ENCODE measurements at places on chromosomes 4 and X.

- no peak for DNase-seq
Observed at GRCh38 chrX:53284684-53285447, 3.5 kb upstream of the IQSEC2 start.

DNA sequence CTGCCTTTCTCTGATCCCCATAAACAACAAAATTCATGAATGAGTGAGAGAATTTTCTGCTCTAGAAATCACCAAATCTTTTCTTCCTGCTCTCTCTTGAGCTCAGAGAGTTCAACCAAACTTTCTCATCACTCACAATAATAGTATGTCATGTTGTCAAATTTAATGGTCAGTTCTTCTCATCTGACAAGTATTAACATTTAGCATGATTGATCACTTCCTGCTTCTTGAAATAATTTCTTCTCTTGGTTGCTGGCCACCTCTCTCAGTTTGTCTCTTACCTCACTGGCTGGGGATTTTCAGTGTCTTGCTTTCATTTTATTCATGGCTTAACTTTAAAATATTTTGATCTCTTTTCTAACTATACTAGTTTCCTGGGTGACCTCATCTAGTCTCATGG is 25.5 kb upstream of the FGF5 start:
- DNase-seq = no peak

GRCh38 chr4:83625821-83626220 is 89.9 kb downstream of the GPAT3 start:
- DNase-seq = no peak

GRCh38 chrX:114028907-114029662 is 554.8 kb upstream of the HTR2C start:
- DNase-seq = no peak

DNA sequence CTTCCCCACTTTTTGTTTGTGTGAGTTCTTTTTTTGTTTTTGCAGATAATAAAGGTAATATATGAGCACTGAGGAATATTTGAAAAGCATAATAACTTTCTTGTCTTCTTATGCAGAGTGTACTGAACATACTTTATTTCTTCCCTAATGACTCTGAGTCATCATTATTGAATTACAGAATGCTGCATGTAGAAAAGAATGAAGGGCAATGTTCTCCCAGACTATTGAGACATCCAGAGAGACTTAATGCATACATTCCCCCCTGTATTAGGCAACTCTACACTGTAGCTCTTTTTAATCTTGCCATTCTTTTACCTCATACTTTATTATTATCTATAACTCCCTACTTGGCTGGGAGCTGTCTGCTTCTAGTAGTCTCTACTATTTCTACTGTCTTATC is 240.5 kb upstream of the ANKRD50 start:
- no peak for DNase-seq

DNA sequence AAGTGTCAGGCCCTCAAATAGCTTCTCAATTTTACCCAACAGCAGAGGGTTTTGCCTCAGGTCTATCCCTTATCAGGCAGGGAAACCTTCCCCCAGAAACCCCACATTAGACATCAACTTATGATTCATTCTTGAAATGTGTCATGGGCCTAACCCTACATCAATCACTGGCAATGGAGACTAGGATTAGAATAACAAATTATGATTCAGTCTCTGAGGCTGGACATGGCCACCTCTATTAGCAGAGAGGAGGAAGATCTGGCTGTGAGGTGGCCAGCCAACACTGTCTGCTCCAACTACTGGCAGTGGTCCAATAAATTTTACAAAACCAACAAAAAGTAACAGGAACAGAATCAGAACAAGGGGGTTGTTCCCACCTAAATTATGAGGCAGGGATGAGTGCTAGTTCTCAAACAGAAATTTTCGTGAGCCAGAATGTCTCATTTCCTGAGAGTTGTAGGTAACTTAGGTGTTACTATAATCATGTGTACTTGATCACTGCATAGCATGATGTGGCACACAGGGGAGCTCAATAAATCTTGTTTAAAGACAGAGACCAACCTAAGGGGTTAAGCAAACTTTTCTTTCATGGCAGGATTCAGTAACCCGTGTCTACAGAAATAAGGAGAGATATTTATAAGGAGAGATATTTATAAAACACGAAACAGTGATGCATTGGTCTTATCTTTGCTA is 126.8 kb downstream of the NFKB1 start:
- DNase-seq = no peak

DNA sequence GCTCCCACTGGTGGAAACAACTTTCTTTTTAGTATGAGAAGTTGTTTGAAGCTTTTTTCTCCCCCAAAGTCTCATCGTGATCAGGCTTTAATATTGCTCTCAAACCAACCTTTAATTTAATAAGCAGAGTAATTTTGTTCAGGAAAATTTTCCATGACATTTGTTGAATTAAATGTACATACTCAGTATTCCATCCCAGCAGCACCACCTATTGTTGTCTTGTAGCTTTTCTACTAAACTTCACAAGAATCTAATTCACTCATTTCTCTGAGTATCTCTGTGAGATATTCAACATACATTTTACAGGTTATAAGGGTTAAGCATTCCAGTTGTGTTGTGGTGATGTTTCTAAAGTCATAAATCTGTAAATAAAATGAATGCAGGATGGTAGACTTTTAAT is 218.3 kb upstream of the HAND2 start:
- no peak for DNase-seq

GRCh38 chrX:65643531-65644052 is 23.9 kb upstream of the MSN start:
- no peak for DNase-seq

- DNase-seq = no peak
Observed at GRCh38 chr4:142284402-142285221, 561.5 kb downstream of the INPP4B start.

- DNase-seq = no peak
Observed at GRCh38 chr4:136865526-136865925, 666.8 kb downstream of the PCDH18 start.

DNA sequence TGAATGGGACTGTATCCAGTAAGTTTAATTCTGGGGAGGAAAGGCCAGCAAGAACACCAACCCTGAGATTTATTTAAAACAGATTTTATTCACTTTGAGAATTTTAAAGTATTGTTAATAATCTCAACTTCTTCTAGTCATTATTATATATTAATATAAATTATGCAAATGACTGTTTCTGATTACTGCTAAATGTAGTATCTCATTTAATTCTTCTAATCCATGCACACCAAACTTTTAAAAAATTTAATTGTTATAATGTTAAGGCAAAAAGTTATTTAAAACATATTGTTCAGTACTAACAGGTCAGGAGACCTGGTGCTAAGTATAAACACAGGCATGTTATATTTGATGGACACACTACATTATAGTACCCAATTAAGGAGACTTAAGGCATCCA is 8.1 kb downstream of the RLIM start:
- no peak for DNase-seq

- DNase-seq = no peak
Observed at GRCh38 chr4:152009031-152009670, 248.3 kb upstream of the GATB start.

GRCh38 chr4:79425586-79425985 is 17.6 kb upstream of the GK2 start:
- no peak for DNase-seq

DNA sequence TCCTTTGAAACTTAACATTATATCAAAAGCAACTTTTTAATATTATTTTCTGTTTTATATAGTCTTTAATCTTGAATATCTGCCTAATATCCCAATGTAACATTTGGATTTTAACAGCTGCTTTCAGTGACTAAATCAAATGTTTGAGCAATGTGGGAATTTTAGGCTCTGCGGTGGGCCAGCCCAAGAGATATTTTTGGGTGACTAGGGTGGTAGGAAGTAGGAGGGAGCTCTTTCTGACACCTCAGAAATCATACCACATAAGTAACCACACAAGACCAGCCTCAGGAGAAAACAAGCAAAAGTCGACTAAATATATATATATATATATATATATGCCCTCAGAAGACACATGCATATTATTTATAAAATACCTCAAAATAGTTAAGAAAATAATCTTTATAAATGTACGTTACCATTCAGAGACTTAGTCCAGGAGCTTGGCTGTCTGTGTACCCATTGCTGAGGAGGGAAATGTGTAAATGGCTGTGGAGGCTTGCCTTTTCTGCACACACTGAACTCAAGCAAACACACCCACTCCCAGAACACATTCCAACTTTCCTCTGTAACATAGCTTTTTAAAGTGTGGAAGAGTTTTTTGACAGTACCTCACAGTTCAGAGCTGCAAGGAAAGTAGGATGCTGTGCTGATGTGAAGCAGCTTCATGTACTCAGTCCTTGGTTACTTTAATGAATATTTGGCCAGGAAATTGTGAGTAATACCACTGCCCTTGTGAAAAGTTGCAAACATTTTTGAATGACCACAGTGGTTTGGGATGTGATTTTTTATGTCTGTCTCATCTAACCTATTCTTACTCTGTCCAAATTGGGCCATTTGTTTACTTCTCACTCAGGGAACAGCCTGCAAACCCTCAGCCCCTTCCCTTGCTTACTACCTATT is at the start of gene RTL3:
Gene RTL3, minus strand, starts transcription at position 484 of the 900 bp plus-strand sequence. CDS start 908 bp downstream, outside the sequence.
- DNase-seq = no peak

DNA sequence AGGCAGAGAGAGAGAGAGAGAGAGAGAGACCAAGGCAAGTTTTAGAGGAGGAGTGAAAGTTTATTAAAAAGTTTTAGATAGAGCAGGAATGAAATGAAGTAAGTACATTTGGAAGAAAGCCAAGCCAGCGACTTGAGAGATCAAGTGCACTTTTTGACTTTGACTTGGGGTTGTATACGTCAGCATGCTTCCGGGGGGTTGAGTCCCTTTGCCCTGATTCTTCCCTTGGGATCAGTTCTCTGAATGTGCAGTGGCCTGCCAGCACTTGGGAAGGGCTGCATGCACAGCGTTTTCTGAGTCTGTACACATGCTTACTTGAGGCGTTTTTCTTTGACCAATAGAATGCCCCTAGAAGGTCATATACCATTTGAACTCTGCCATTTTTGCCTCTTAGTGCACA is 400.5 kb downstream of the PDGFC start:
- DNase-seq = no peak

- no peak for DNase-seq
Observed at GRCh38 chr4:27206009-27206408, 345.4 kb downstream of the STIM2 start.

DNA sequence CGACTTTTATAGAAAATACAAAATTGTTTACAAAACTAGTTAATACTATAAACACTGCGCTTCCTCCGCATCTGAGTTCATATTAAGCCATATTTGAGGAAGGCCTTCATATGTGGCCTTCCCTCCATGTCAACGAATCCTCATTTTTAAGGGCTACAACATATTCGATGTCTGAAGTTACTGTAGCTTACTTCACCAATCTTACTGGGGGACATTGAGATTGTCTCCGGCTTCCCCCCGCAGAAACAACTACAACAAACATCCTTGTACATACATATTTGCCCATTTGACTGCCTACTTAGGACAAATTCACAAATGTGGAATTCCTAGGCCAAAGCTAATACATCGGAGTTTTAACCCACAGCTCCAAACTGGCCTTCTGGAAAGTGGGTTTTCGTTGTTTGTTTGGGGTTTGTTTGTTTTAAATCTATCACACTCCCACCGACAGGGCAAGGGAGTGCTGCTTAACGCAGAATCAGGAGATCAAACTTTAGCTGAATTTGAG is 581 bp upstream of the FAM114A1 start:
- DNase-seq = no peak

- no peak for DNase-seq
Observed at GRCh38 chr4:30717208-30718020, 2.8 kb upstream of the PCDH7 start.

- no peak for DNase-seq
Observed at GRCh38 chrX:39753293-39753996, 344.3 kb downstream of the BCOR start.

GRCh38 chr4:56704089-56704871 is 23.2 kb upstream of the HOPX start:
- DNase-seq = no peak

- no peak for DNase-seq
Observed at GRCh38 chr4:48184882-48185281, 50.8 kb upstream of the TXK start.

- DNase-seq = peak; percentile 43
Observed at GRCh38 chr4:96164814-96165351, 325.0 kb downstream of the PDHA2 start.

DNA sequence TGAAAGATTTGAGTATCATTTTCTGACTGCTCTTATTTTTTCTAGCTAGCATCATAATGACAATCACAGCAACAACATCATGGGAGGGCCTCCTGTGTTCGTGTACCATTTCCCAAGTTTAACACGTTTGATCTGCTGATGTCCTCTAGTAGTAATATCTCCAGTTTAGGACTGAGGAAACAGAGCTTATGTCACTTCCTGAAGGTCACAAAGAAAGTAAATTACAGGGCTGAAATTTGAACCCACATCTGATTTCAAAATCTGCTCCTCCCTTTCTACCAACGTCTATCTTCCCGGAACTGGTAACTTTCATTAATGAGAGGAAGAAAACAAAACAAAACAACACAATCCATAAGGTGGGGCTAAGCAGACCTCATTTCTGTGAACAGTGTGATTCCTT is 302.7 kb downstream of the PACRGL start:
- DNase-seq = no peak

GRCh38 chrX:153732401-153732800 is 7.7 kb downstream of the ABCD1 start:
- DNase-seq = no peak

DNA sequence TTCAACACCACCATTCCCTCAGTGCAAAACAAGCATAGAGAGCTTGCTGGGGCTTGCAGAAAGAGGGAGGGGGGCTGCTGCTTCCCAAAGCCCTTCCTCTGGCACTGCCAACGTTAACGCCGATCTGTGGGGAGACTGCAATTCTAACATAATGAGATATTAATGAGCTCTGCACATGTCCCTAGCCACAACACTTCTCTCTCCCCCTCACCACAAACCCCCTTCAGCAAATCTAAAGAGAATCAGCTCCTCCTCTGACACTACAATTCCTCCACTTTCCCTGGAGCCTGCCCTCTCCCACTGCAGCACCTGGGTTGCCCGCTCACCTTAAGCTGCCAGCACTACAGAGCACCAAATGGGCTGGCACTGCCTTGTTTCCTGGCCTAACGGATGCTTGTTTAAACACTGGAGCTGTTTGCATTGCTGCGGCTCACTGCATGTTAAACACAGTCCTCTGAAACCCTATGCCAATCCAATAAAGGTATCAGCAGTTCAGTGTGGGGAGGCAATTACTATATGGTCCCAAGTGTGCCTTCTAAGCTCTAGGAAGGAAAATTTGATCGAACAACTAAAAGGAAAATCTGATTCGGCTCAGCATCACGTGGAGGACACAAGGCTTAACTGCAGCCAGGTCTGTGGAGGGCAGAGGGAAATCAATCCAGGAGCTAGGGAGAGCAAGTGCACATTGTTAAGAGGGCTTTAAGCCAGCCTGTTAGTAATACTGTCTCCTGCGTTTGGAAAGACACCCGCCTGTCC is 232.4 kb downstream of the MAML3 start:
- DNase-seq = no peak

DNA sequence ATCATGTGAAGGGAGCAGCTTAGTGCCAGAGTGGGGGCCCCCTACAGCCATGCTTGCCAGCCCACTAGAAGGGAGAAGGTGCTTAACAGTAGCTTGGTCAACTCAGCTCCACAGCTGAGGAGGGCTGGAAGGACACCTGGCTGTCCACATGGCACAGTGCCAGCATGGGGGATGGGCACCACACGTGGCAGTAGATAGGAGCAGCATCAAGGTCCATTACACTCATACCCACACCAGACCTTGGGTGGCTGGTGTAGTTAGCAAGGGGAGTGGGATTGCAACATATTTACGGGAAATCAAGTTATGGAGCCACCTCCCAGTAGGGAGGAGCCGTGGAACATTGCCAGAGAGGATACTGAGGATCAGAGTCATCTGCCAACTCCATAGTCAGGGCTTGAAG is 37.9 kb upstream of the SLC4A4 start:
- DNase-seq = no peak

Measured in smooth muscle cell of the brain vasculature (primary cell).